ENCODE measurements at places on chromosomes 3 and 15.

- peak; percentile 52 for DNase-seq
Observed at GRCh38 chr3:8529181-8529637, 27.6 kb downstream of the LMCD1 start.

- DNase-seq, result no peak
Observed at GRCh38 chr15:95174301-95175259, 943.2 kb downstream of the MCTP2 start.

GRCh38 chr3:87045473-87045872 lies 54.5 kb upstream of the VGLL3 start:
- no peak for DNase-seq

GRCh38 chr15:89776274-89777072 lies at the start of gene MESP2:
Gene MESP2 (plus strand): TSS chr15:89776332. CDS start chr15:89776358, 26 bp downstream.
- DNase-seq, result peak; percentile 94

GRCh38 chr3:21979706-21980105 lies 228.7 kb upstream of the ZNF385D start:
- no peak for DNase-seq
